Kidney epithelial cell (primary cell): ENCODE measurements at places on chromosomes 3 and 15. TPM values are rescaled to one million over a fixed set of nuclear protein-coding genes. Genes with fewer than 3 reads are reported as not detected.

DNA sequence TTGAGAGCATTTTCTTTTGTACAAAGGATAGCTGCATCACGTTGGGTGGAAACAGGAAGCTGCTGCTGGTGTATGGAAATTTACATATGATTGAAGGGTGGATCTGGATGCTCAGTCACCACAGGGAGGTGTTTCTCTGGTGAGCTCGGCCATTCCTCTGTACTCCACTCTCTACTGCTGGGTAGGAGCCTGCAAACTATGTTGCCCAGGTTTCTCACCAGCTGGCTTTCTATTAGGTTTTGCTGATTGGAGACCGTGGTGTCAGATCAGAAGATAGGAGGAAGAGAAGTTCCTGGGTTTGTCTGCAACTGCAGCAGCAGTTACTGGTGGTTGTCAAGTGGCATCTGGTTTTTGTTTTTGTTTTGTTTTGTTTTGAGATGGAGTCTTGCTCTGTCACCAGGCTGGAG lies 61.7 kb downstream of the TAMM41 start:
- DNase-seq = no peak

UBA3 gene
- total RNA-seq = 46.6 and 53.1 TPM in 2 replicates

TMEM42 gene
- 12.9 and 17.2 TPM in 2 replicates for total RNA-seq

- DNase-seq = no peak
These were observed 4.1 kb upstream of the GCSAM start for GRCh38 chr3:112136959-112137693.

DNA sequence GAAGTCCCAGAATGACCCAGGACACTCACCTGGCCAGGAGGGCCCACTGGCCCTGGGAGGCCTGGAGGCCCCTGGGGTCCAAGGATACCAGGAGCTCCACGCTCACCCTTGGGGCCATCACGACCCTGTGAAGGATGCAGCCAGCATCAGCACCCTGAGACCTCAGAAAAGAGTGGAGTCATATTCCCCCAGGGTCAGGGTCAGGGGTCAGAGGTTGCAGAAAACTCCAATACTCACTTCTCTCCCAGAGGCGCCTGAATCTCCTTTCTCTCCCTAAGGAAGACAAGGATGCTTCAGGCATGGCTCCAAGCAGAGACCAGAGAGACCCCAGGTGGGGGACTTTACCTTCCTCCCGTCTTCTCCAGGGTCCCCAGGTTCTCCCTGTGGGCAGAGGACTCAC lies 13.1 kb upstream of the UCN2 start:
- DNase-seq = no peak

GRCh38 chr3:183587336-183587735 lies 31.8 kb upstream of the KLHL6 start:
- DNase-seq = no peak

SLC9C1 gene
- 2.2 TPM in 1 of 2 replicates, not detected in the other for total RNA-seq

- no peak for DNase-seq
These were observed 268.2 kb downstream of the CTNNB1 start for GRCh38 chr3:41467481-41467880.

- no peak for DNase-seq
These were observed 942.0 kb downstream of the SQOR start for GRCh38 chr15:46576646-46577395.

- no peak for DNase-seq
These were observed 68.0 kb downstream of the TFG start for GRCh38 chr3:100777271-100777670.

DNA sequence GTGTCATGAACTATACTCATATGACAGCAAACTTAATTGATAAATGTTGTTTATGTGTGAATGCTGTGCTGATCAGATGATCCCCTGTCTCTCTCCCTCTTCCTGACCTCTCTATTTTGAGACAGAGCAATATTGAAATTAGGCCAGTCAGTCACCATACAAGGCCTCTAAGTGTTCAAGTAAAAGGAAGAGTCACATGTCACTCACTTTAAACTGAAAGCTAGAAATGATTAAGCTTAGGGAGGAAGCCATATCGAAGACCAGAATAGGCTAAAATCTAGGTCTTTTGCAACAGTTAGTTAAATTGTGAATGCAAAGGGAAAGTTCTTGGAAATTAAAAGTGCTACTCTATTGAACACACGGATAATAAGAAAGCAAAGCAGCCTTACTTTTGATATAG lies 498.6 kb downstream of the ZPLD1 start:
- no peak for DNase-seq

- no peak for DNase-seq
These were observed 40.8 kb upstream of the BHLHE40 start for GRCh38 chr3:4938281-4938982.
